ENCODE measurements at places on chromosomes 6 and 20.

- DNase-seq = no peak
Measured at GRCh38 chr6:158854214-158855101, 35.3 kb upstream of the EZR start.

- no peak for DNase-seq
Measured at GRCh38 chr20:44031781-44032582, 117.3 kb downstream of the TOX2 start.

GRCh38 chr6:40816601-40817000, 222.4 kb downstream of the UNC5CL start:
- no peak for DNase-seq

GRCh38 chr6:108228416-108228815, 32.4 kb downstream of the SNX3 start:
- DNase-seq = no peak

- DNase-seq = no peak
Measured at GRCh38 chr20:37405351-37405897, 59.5 kb downstream of the SRC start.

- DNase-seq = no peak
Measured at GRCh38 chr6:149293244-149293643, 24.3 kb upstream of the TAB2 start.

GRCh38 chr6:72650081-72650745, 28.3 kb downstream of the KCNQ5 start:
- no peak for DNase-seq

DNA sequence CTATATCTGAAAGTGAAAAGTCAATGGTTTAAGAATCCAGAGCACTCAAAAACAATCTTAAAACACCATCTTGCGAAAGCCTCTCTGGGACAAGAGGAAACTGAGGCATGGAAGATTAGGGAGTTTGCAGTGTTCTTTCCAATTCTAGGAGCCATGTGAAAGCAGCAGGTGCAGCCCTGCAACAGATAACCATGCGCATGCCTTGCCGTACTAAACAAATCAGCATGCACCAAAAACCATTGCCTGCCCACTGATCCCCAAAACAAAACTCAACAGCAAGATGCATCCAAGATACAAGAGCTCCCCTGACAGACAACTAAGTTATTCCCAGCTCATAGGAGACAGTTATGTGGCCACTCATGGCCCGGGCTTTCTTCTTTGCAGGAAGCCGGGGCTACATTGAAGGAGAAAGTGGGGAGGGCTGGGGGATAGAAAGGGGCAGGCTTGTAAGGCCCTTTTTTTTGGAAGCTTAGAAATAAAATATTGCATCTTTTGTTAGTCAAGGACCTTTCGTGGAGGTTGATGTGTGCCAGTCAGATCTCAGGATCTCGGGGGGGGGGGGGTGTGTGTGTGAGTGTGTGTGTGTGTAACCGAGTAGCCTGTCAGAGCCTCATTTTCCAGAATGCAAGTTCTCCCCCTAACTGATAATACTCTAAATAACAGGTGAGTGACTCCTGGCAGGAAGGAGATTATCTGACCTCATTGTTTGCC, 178.4 kb downstream of the MBOAT1 start:
- no peak for DNase-seq

DNA sequence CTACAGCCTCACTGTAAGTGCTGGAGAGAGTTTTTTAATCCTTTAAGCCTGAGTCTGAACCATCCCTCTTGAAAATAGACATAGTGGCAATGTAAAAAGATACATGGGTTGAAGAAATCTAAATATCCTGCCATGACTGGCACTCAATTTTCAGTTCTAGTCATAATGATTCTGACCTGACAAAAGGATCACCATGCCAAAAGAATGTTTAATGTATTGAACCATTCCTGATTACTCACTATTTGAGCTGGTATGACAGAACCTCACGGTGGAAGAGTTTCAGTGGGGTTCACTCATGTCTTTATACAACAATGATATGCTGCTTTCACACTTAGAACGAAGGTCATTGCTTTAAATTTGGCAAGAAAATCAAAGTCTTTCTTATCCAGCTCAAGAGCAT, 93.4 kb downstream of the HIVEP2 start:
- DNase-seq = no peak

DNA sequence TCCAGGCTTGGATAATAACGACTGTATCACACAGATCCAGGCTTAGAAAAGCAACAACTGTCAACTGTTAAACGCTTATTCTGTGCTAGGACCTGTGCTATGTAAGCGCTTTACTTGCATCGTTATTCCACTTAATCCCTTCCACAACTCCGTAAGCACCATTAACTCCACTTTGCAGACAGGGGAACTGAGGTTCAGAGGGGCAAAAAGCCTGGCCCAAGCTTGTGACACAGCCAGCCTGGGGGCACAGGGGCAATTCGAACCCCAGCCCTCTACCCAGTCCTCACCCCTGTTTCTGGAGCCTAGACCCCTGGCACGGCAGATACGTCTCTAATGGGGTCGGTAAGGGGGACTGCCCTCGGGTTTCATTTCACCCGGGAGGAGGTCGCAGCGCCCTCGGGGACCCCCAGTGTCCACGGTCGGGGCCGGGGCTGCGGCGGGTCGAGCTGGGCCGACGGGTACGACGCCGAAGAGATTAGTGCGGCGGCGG, 411 bp downstream of the DSN1 start:
- DNase-seq = peak; percentile 7

DNA sequence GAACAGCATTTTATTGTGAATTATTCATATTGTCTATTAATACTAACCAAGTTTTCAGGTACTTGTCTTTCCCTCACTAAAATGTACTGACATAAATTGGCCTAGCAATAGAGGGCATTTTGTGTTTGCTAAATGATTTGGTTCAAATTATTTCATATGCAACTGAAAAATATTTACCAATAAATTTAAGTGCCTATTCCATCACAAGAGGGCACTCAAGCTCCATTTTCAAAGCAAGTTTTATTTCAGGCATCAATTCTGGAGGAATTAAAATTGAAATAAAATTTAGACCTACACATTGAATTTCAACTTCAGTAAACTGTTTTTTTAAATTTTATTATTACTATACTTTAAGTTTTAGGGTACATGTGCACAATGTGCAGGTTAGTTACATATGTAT, 114.3 kb upstream of the SYNCRIP start:
- no peak for DNase-seq

- no peak for DNase-seq
Measured at GRCh38 chr6:412146-412886, 20.8 kb downstream of the IRF4 start.
